ENCODE measurements at places on chromosomes 12 and 14.

DNA sequence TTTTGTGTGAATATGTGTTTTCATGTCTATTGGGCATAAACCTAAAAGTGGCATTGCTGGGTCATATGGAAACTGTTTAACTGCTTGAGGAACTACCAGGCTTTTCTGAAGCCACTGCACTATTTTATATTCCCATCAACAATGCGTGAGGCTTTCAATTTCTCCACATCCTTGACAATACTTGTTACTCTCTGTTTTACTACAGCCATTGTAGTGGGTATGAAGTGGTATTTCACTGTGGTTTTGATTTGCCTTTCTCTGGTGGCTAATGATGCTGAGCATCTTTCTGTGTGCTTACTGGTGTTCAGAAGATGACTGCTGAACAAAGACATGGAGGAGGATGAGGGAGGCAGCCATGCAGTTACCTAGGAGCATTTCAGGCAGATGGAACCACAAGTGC is 13.2 kb upstream of the TDG start:
- DNase-seq: no peak

- no peak for DNase-seq
These were observed 36.7 kb downstream of the LRRIQ1 start for GRCh38 chr12:85072826-85073225.

DNA sequence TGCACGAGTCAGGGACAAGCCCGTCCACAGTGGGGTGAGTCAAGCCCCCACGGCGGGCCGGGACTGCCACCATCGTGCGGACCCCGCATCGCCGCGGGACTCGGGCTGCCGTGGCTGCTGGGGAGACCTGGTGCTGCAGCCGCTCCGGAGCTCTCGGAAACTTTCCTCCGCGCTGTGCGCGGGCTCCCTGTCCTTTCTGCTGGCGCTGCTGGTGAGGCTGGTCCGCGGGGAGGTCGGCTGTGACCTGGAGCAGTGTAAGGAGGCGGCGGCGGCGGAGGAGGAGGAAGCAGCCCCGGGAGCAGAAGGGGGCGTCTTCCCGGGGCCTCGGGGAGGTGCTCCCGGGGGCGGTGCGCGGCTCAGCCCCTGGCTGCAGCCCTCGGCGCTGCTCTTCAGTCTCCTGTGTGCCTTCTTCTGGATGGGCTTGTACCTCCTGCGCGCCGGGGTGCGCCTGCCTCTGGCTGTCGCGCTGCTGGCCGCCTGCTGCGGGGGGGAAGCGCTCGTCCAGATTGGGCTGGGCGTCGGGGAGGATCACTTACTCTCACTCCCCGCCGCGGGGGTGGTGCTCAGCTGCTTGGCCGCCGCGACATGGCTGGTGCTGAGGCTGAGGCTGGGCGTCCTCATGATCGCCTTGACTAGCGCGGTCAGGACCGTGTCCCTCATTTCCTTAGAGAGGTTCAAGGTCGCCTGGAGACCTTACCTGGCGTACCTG is 1.1 kb downstream of the PDE3A start:
- DNase-seq: no peak

DNA sequence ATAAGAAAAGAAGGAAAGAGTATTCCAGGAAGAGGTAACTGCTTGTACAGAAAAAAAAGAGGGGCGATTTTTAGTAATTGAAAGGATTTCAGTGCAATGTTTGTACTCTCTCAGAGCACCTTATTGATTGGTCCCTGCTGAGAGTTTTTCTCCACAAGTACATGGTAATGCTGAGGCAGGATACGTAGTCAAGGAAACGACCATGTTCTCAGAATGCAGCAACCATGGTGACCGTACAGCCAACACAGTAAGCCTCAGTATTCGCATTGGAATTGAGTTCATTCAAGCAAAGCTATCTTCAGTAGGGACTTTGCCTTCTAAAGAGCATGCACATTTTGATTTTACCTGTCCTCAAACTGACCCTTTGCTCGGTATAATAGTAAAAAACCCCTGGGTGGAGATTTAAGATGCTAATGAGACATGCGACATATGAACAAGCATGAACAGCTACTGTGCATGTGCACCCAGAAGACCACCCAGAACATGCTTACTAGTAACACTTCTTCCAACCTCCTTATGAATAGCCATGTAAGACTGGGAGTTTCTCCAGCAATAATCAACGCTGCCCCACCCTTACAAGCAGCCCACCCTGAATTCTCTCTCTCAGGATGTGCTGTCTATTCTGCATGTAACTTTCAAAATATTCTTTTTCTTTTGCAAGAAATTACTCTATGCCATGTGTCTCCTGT is 6.2 kb upstream of the SLC41A2 start:
- no peak for DNase-seq

- no peak for DNase-seq
These were observed 232.2 kb downstream of the NUAK1 start for GRCh38 chr12:105906561-105906960.

- no peak for DNase-seq
These were observed 58.0 kb downstream of the PAPLN start for GRCh38 chr14:73295198-73295796.

DNA sequence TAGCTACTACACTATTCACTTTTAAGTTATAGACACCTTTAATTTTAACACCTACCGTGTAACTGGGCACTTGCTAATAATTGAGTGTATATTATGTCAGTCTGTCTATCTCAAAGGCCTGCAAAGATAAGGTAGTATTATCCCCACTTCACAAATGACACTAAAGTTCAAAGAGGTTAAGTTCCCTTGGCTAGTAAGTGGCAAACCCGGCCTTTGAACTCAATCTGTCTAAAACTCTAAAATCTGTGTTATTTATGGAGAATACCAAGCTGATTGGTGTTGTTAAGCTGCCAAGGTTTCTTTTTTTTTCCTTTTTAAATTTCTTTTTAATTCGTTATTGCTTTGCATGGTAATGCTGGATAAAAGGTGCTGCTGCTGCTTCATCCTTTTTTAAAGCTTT is 37.7 kb downstream of the YLPM1 start:
- no peak for DNase-seq

GRCh38 chr14:100076606-100077005 is 11.4 kb downstream of the EVL start:
- peak; percentile 8 for DNase-seq

GRCh38 chr12:50981319-50982239 is 29.2 kb downstream of the HIGD1C start:
- DNase-seq: no peak

GRCh38 chr12:85468356-85469157 is 188.5 kb downstream of the ALX1 start:
- no peak for DNase-seq

DNA sequence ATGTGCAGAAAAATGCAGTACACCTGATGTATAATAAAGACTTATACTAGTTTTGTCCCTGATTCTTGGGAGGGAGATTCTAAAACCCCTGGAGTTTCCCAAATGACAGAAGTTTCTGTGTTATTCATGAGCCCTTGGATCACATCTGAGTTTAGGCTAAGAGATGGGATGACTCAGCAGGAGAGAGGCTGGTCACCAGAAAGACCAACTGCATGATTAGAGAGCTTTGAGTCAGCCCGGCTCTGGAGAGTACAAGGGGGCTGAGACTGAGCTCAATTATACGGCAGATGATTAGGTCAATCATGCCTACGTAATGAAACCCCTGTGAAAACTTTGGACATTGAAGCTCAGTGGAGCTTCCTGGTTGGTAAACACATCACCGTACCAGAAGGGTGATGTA is 174.2 kb downstream of the SSPN start:
- no peak for DNase-seq

DNA sequence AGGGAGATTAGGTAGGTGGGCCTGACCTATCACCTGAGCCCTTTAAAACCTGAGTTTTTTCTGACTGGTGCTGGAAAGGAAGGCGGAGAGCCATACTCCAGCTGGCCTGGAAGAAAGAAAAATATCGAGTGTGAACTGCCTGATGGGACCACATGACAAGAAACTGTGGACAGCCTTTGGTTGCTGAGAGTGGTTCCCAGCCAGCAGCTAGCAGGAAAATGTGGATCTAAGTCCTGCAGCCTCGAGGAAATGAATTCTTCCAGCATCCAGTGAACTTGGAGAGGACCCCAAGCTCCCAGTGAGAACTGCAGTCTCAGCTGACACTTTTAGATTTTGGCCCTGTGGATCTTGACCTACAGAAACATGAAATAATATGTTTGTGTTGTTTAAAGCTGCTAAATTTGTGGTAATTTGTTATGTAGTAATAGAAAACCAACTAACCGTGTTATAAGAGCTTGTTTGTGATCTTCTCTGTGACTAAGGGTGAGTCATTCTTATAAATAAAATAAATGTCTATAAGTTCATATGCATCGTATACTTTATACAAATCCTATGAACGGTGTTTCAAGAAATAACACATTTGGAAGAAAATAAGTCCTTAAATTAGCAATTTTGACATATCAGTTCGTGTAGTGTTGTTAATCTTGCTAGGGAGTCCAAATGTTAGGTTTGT is 359.6 kb downstream of the BMP4 start:
- DNase-seq: no peak

DNA sequence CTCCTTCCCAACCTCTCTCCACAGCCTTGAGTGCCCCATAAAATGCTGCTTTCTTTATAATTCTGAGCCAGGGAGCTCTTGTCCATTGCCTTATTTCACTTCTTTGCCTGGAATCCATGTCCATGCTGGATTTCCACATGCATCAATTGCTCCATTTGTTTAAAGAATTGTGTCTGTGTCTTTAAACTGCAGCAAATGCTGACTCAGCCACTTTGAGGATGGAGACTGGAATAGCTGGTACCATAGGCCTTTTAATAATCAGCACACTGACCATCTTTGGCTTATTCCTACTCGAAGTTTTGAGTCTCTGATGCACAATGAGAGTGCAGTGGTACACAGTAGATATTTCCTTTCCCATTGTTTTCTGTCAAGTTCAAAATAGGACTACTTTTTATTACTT is 318.8 kb downstream of the LRIG3 start:
- DNase-seq: no peak

DNA sequence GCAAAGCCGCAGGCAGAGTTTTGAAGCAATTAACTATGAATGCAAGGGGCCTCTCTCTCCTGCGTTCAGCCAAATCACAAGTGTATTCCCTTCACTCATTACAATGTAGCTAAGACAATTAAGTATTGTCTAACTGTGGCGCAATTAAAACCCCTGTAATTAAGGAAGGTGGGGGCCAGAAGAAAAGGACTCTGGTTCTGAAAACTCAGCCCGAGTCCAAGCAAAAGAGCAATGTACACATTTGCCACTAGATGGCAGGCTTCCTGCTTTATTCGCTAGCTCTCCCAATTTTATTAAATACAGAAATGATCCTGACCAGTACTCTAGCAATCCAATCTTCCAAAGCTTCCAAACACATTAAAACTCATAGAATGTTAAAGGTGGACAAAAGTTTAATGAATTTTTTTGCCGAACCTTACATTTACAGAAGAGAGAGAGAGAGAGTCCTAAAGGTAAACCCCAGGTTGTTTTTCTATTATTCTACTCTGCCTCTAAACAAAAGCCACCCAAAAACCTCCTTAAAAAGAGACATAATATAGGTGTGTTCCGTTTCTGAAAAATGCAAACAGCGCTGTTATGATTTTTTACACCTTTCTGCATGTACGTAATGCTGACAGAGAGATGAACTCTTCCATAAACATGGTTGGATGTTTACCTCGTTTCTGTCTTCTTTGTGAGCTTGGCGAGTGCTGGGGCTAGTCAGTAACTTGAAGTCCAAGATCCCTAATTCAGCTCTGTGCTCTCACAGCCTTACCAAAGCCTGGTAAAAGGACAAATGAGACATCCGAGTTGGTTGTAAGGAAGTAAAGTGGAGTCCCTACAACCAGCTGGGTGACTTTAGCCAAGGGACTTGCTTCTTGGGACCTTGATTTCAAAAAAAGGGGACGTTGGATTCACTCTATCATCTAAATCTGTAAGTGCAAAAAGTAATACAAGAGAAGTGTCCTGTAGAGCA is 50.9 kb upstream of the VASH1 start:
- no peak for DNase-seq

DNA sequence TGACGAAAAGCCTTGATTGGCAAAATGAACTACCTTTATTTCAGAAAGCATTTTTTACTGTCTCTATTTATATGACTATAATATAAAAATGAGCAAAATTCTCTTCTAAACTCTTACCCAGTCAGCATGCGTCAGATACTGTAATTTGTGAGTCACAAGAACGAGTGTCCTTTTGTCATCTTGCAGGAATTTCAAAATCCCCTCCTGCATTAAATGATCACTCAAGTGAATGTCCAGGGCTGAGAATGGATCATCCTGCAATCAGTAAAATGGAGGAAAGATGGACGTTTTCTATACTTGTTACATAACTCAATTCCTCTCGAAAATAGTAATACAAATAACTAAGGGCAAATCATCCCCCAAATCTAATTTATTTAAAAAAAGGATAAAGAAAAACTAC is 77.7 kb upstream of the KCNJ8 start:
- no peak for DNase-seq

GRCh38 chr12:122062832-122063693 is 15.5 kb upstream of the MLXIP start:
- DNase-seq: peak; percentile 35

- DNase-seq: no peak
These were observed 336.1 kb upstream of the TBX3 start for GRCh38 chr12:115020091-115020490.

DNA sequence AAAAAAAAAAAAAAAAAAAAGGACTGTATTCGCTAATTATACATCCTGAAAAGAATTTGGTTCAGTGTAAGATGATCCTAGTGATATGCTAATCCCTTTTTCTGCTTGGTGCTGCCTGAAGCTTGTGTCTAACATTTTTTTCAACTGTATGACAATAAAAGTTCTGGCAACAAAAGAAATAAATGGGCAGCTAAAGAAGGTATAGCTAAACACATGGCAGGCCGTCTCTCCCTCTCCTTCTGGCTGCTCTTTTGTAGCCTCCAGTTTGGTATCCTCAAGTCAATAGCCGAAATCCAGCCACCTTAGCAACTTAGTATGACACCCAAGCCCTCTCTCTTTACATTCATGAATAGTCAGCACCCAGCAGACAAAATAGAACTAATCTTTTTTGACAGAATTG is 198.3 kb upstream of the OTX2 start:
- no peak for DNase-seq

- no peak for DNase-seq
These were observed 50.7 kb downstream of the FLRT2 start for GRCh38 chr14:85580536-85581140.

DNA sequence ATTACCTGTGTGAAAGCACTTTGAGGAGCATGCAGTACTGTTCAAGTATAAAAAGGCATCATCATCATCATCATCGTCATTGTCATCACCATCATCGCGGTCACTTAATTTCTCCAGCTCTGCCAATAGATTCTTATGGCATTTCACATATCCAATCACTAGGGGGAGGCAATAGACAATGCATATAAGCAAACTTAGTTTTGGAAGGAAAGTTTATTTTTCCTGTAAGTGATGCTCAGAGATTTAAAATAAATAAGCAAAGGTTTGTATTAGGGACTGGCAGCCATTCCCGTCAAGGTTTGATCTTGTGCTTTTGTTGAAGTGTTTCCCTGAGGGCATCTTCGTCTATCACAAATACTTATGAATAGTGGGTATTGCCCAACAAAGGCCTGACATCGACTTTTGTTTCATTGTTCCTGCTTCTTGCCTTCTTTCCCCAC is 127.4 kb downstream of the KTN1 start:
- no peak for DNase-seq

GRCh38 chr12:18595412-18595811 is 142.4 kb downstream of the PLCZ1 start:
- no peak for DNase-seq

All from SIG-M5 (cell line).